A549 treated with DMSO at 1 μM for 4 hours (cell line): ENCODE measurements at places on chromosomes 7 and 10. TPM values are rescaled to one million over a fixed set of nuclear protein-coding genes. Genes with fewer than 3 reads are reported as not detected.

The H2BK1 gene
- not detected in 5 replicates for total RNA-seq

The C10orf67 gene
- 0.03 to 0.13 TPM (median 0.06 TPM) in 4 of 5 replicates, not detected in the other for total RNA-seq

The CCDC126 gene
- total RNA-seq, result 2.7 to 4.8 TPM (median 3.9 TPM) in 5 replicates

The ZCCHC24 gene
- total RNA-seq, result 3.5 to 5.7 TPM (median 5.1 TPM) in 5 replicates

The PRF1 gene
- total RNA-seq, result not detected in 5 replicates

The FAM180A gene
- total RNA-seq, result 0.05 to 0.31 TPM (median 0.08 TPM) in 3 of 5 replicates, not detected in the others

The CYP2E1 gene
- total RNA-seq, result 0.19 to 0.30 TPM (median 0.28 TPM) in 5 replicates

The DRGX gene
- 0.03 to 0.07 TPM (median 0.06 TPM) in 3 of 5 replicates, not detected in the others for total RNA-seq

The CTAGE6 gene
- not detected in 5 replicates for total RNA-seq

The GDF2 gene
- total RNA-seq, result not detected in 5 replicates

The SLC26A5 gene
- not detected in 5 replicates for total RNA-seq

The CALY gene
- total RNA-seq, result 0.15 to 0.66 TPM (median 0.57 TPM) in 5 replicates

The CTAGE15 gene
- not detected in 5 replicates for total RNA-seq

The MACC1 gene
- not detected in 5 replicates for total RNA-seq

The NEURL1 gene
- total RNA-seq, result 0.20 to 0.43 TPM (median 0.31 TPM) in 5 replicates

The GATA3 gene
- 4.8 to 8.2 TPM (median 6.3 TPM) in 5 replicates for total RNA-seq

The TUBB8 gene
- 0.11 TPM in 1 of 5 replicates, not detected in the others for total RNA-seq

The COL13A1 gene
- 0.16 to 0.62 TPM (median 0.33 TPM) in 5 replicates for total RNA-seq

The CALHM2 gene
- 4.7 to 6.1 TPM (median 5.3 TPM) in 5 replicates for total RNA-seq

The VSTM4 gene
- 0.27 to 0.62 TPM (median 0.48 TPM) in 5 replicates for total RNA-seq

The PROSER2 gene
- total RNA-seq, result 34.3 to 39.8 TPM (median 38.9 TPM) in 5 replicates

The TRIM50 gene
- not detected in 5 replicates for total RNA-seq

The UNCX gene
- 0.07 to 0.08 TPM in 2 of 5 replicates, not detected in the others for total RNA-seq

The MYL10 gene
- total RNA-seq, result 0.24 TPM in 1 of 5 replicates, not detected in the others

The A1CF gene
- 0.06 to 0.07 TPM (median 0.06 TPM) in 4 of 5 replicates, not detected in the other for total RNA-seq

The SPDYE2 gene
- 0.05 TPM in 1 of 5 replicates, not detected in the others for total RNA-seq

The C7orf25 gene
- total RNA-seq, result 1.00 to 4.0 TPM (median 2.7 TPM) in 5 replicates

The CCL24 gene
- total RNA-seq, result 0.25 to 0.32 TPM in 2 of 5 replicates, not detected in the others

The RTKN2 gene
- 0.83 to 1.2 TPM (median 1.1 TPM) in 5 replicates for total RNA-seq

The GFRA1 gene
- total RNA-seq, result 9.8 to 12.3 TPM (median 11.2 TPM) in 5 replicates

The CHAT gene
- not detected in 5 replicates for total RNA-seq

The MRLN gene
- total RNA-seq, result not detected in 5 replicates

The RNLS gene
- total RNA-seq, result 7.5 to 10.0 TPM (median 8.3 TPM) in 5 replicates
